ENCODE measurements at places on chromosomes 12 and 14.

DNA sequence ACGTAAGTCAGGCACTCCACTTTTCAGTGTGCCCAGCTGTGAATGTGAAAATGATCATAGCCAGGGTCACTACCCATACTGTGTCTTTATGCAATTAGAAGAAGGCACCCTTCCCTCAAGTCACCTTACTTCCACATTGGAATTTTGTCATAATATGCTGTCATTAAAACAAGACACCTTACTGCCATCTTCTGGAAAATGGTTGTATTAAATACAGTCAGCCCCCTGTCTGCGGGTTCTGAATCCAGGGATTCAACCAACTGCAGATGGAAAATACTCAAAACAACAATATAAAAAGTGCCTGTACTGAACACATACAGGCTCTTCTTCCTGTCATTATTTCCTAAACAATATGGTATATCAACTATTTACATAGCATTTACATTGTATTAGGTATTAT is 70.2 kb upstream of the TBX5 start:
- no peak for DNase-seq

GRCh38 chr14:93331002-93331727 is 1.7 kb downstream of the BTBD7 start:
- DNase-seq: no peak

GRCh38 chr14:41355866-41356265 is 250.8 kb upstream of the LRFN5 start:
- DNase-seq: no peak

DNA sequence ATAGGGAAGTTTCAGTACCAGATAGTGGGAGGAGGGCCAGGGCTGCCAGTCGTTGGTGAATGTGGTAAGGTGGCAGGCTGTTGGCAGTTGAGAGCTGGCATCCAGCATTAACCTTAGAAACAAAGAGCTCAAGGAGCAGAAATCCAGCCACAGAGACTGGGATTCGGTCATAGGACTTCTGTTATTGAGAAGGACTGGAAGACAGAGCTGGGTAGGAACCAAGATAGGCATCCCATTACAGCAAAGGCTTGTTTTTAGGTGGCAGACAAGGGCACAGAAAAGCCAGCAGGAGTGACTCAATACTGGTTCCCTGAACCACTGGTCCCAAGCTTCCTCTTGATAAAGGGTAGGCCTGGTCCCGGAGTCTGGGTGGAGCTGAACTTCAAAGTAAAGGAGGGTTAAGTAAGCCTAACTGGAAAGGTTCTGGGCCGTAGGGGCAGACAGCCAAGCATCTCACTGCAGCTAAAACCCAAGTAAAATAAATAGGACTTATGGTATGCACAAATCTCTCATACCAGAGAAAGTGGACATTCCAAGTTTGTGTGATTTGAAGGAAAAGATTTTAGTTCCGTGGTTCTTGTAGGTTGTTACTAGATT is 147.9 kb downstream of the ETV6 start:
- DNase-seq: no peak

DNA sequence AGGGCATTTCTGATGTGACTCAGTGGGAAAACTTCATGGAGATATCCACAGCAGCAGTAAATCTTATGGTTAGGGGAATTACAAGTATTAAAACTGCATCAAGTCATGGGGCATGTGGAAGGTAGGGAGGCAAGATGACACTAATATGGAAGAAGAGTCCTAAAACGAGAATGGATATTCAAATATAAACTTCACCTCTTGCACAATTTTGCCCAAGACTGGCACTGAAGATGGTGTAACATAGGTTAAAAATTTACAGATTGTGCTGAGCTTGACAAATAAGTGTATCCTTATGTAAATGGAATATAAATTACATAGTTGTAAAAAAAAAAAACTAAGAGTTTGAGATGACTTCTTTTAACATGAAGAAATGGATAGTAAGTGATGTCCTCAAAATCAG is 12.8 kb downstream of the ETFRF1 start:
- DNase-seq: no peak

DNA sequence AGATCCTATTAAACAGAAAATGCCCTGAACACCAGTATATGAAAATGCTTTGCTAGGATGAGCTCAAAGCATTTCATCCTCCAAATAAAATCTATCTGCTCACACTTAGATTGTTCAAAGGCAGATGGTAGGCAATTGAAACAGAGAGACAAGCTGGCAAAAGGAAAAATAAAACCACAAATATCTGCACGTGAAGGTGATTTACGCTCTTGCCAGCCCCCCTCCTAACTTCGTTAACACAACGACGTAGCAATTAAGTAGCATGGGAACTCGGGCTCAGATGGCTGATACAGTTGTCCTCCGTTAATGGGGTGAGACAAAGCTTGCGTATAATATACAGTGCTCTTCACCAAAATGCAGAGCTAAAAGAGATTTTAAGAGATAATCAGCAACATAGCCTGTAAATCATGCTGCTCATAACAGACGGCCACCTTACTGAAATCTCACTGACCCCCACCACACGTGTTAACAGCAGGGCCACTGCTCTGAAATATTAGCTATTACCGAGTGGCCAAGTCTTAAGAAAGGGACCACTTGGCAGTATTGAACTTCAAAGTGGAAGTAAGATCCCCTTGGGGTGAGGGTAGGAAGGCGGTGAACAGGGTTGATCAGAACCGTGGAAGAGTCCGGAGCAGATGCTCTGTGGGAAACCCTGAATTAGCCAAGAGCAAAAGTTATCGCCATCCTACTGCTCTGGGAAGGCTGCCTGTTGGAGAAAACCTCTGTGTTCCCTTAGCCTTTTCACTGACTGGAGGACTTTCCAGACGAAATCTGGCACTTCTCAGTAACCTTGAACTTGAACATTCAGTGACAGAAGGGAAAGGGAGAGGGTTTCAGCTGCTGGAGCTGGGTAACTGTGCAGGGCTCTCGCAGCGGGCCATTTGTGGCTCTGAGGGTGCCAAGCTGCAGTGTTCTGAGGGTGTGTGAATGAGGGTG is 23.1 kb downstream of the ETV6 start:
- no peak for DNase-seq

- DNase-seq: no peak
Measured at GRCh38 chr12:53496752-53497032, 2.6 kb downstream of the MAP3K12 start.

All from CD4-positive, alpha-beta T cell treated with Interleukin-15 for 1 hour (primary cell).